ENCODE measurements at places on chromosomes 2 and 18. TPM values are rescaled to one million over a fixed set of nuclear protein-coding genes. Genes with fewer than 3 reads are reported as not detected.
A peak's percentile ranks its signal among the peaks of the same experiment; 100 is the strongest.

TUBB8B gene
- not detected for total RNA-seq

- no peak overlapping the region for H3K4me3 ChIP-seq
- H3K4me1 ChIP-seq: no peaks in the 10 kb centered on the region
- DNase-seq: no peak
- no peaks in the 10 kb centered on the region for H3K27me3 ChIP-seq
- no peak overlapping the region for H3K27ac ChIP-seq
- H3K36me3 ChIP-seq: no peaks in the 10 kb centered on the region
These were observed 55.8 kb upstream of the MGAT5 start for GRCh38 chr2:134198006-134198634.

GRCh38 chr2:238055841-238056240 lies 5.0 kb upstream of the SCLY start:
- H3K27ac ChIP-seq: no peak overlapping the region
- no peaks in the 10 kb centered on the region for H3K27me3 ChIP-seq
- no peak for DNase-seq
- no peak overlapping the region for H3K4me3 ChIP-seq

DNA sequence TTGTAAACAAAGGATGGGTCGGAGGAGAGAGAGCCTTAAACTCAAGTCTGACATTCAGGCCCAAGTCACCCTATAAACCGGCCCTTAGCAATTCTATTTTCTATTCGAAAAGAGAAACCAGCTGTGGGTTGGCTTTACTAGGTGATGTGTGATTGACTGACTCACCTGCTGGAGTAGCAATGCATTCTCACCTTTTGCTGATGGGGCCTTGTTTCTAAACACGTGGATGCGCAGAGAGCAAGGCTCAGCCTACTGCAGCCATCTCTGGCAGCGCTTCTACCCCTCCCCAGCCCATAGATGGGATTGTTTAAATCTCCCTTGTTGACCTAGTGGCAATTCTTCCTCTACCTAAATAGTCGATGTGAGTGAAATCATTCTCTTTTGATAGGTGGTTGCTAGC lies 138.5 kb downstream of the MEIS1 start:
- H3K27me3 ChIP-seq: no peaks in the 10 kb centered on the region
- H3K4me3 ChIP-seq: no peak overlapping the region
- H3K4me1 ChIP-seq: peaks cover 5% of the 10 kb centered on the region
- no peak overlapping the region for H3K27ac ChIP-seq

- H3K4me1 ChIP-seq: peaks cover 2% of the 10 kb centered on the region
- no peak overlapping the region for H3K4me3 ChIP-seq
- H3K27me3 ChIP-seq: no peaks in the 10 kb centered on the region
- H3K36me3 ChIP-seq: no peaks in the 10 kb centered on the region
- DNase-seq: no peak
These were observed 371.5 kb downstream of the LNPK start for GRCh38 chr2:175630280-175631244.

GRCh38 chr18:63316612-63317555 lies 2.7 kb downstream of the BCL2 start:
- H3K27me3 ChIP-seq: no peaks in the 10 kb centered on the region
- no peak for DNase-seq
- H3K4me3 ChIP-seq: peak overlapping the region; percentile 34
- H3K27ac ChIP-seq: peak overlapping the region; percentile 25

GRCh38 chr2:9258953-9259399 lies 52.4 kb downstream of the ASAP2 start:
- no peaks in the 10 kb centered on the region for H3K27me3 ChIP-seq
- no peak for DNase-seq
- no peak overlapping the region for H3K4me3 ChIP-seq
- H3K27ac ChIP-seq: no peak overlapping the region
- H3K36me3 ChIP-seq: no peaks in the 10 kb centered on the region

NDC80 gene
- 33.8 TPM for total RNA-seq

Data from liver (tissue), 10 donors.